ENCODE measurements at places on chromosomes 7 and 10.

- DNase-seq = no peak
Measured at GRCh38 chr10:124232686-124233545, 139.5 kb upstream of the CHST15 start.

GRCh38 chr7:875051-875450 is 1.3 kb upstream of the GET4 start:
- no peak for DNase-seq

GRCh38 chr7:132558815-132559214 is 17.5 kb downstream of the PLXNA4 start:
- no peak for DNase-seq

- DNase-seq = no peak
Measured at GRCh38 chr10:29555091-29555745, 79.6 kb downstream of the SVIL start.

- no peak for DNase-seq
Measured at GRCh38 chr7:94433224-94433623, 38.5 kb downstream of the COL1A2 start.

All from iPS DF 6.9 (cell line).